Stimulated activated CD4-positive, alpha-beta T cell treated with anti-CD3 and anti-CD28 coated beads, Interleukin-1b, Interleukin-23, amount 100 ng/mL, for 48 hours (primary cell): ENCODE measurements at places on chromosomes 11 and 22.

GRCh38 chr11:8788616-8789015 is 106.0 kb downstream of the RPL27A start:
- no peak for DNase-seq

DNA sequence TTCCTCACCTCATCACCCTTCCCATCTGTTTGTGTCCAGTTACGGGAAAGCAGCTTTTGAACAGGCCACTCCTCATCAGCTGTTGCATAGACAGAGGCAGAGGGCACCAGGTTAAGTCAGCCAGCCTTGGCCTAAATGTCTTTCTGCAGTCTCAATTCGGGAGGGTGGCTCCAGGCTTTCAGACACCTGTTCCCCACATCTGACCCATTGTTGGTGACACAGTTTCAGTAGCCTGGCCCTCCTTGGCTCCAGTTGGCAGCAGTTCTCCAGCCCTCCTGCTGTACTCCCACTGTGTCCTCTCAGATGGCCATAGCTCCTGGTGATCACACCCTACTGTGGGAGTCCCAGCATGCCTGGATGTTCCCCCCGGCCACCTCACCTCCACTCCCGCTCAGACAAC is 70.8 kb upstream of the MYOD1 start:
- no peak for DNase-seq

DNA sequence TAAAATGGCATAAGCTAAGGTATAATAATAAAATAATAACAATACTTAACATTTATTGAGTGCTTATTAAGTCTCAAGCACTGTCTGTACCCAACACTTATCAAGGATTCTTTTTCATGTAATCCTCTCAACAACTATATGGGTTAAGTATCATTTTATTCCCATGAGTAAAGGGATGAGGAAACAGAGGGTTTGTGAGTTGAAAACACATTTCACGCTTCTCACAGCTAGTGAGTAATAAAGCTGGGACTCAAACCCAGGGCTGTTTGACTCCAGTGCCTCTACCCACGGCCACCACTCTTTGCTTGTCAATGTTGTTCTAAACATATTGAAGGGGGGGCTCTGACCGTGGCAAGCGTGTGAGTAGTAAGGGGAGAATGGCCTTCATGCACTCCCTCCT is 8.7 kb downstream of the CD3E start:
- DNase-seq, result no peak

DNA sequence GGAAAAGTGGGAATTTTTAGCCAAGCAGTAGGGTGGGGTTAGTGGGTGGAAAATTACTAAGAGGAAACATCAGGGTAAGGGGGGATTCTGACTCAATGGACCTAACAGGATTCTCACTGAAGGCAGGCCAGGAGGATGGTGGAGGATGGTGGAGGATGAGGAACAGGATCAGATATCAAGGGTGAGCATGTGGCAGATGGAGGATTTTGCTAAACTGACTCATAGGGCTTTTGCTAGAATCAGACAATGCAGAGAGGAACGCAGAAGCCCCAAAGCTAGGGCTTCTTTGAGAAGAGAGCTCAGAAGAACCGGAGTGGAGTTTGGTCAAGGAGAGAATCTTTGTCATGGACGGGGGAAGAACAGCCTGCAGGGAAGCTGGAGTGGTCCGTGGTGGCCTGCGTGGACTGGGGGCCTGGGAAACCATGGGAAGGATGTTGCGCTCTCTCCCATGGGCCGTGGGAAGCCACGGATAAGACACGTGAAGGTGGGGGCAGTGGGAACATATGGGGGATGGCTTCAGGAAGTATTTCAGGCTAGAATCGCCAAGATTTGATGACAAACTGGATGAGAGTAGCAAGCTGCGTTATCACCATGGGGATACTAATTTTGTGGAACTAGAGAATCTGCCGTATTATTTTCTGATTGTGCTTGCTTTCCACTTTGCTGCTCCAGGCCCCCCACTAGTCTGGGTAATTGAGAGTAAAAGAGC is 165.2 kb downstream of the LDLRAD3 start:
- DNase-seq, result no peak

DNA sequence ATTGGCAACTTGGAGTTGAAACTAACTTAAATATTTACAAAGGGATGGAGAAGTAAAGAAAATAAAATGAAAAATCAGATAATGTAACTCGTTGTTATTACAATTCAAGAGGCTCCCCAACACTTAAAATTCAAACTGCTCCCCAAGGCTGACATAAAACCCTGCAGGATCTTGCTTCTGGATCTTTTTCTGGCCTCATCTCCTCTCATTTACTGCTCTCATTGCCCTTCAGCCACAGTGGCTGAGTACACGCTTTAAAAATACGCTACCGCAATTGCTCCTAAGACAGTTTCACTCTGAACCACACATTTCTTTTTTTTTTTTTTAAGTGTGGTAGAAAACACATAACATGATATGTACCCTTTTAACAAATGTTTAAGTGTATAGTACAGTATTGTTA is 718.1 kb upstream of the ANO3 start:
- no peak for DNase-seq
